CMK (cell line): ENCODE measurements at places on chromosomes 7 and 10.
A peak's percentile ranks its signal among the peaks of the same experiment; 100 is the strongest.

- DNase-seq = no peak
These were observed 37.8 kb downstream of the RNLS start for GRCh38 chr10:88545359-88545758.

GRCh38 chr7:127755521-127755920 is 103.5 kb downstream of the SND1 start:
- DNase-seq = no peak

DNA sequence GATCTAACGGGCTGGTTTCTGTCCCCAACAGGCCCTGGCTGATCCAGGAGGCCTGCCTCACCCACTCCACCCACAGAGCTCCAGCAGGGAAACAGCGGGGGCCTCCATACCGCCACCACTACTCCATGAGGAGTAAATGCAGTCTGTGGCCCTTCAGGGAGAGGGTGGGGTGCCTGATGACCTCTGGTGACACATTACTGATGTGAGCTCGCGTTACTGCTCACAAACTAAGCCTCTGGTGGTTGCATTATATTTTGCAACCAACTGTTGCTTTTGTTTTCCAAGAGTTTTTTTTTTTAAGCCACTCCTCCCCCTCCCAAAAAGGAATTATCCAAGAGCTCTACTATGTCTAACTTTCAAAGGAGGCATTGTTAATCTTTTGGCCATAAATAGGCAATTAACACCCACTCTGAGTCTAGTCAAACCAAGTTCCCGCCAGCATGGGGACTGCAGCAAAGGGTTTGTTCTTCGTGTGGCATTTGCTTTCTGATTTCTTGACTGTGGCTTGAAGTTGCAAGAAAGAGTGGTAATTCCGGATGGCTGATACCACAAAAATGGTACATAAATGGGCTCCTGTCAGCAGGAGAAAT is 72.6 kb downstream of the FAM53B start:
- no peak for DNase-seq

DNA sequence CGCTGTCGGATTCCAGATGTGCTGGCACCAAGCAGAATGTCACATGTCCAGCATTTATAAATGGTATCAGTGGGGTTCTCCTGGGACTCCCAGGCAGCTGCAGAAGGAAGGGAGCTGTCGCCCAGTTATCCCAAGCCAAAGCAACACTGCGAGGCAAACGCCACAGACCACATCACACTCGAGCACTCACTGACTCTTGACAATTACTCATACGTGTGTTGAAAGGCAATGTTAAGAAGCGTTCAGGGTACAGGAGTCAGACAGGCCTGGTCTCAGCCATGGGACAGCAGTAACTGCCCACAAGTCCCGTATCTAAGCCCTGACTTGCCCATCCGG is 113.4 kb downstream of the DIP2C start:
- no peak for DNase-seq

- no peak for DNase-seq
These were observed 44.5 kb downstream of the FOXK1 start for GRCh38 chr7:4726566-4726965.

DNA sequence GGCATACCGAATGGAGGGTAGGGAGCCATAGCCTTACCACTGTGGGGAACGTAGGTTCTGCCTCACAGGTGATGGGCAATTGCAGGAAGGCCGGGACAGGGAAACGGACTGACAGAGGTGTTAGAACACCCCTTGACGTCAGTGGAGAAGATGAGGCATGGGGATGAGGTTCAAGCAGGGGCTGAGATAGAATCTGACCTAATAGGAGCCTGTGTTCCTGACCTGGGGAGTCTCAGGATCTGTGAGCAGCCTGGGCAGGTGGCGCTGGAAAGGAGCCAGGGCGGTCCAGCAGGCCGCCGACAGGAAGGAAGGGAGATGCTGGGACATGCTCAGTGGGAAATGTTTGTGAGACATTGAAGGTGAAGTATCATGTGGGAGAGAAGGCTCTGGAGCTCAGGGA is 109.4 kb downstream of the WDFY4 start:
- no peak for DNase-seq

GRCh38 chr7:35249537-35249907 is 4.4 kb downstream of the TBX20 start:
- DNase-seq = no peak

- DNase-seq = peak; percentile 8
These were observed 5.3 kb downstream of the FRMD4A start for GRCh38 chr10:14325325-14325955.

GRCh38 chr10:126895214-126895781 is 9.9 kb upstream of the DOCK1 start:
- no peak for DNase-seq

GRCh38 chr10:34816085-34816496 is 995 bp upstream of the PARD3 start:
- no peak for DNase-seq

GRCh38 chr7:98054585-98054984 is 52.1 kb upstream of the LMTK2 start:
- no peak for DNase-seq

DNA sequence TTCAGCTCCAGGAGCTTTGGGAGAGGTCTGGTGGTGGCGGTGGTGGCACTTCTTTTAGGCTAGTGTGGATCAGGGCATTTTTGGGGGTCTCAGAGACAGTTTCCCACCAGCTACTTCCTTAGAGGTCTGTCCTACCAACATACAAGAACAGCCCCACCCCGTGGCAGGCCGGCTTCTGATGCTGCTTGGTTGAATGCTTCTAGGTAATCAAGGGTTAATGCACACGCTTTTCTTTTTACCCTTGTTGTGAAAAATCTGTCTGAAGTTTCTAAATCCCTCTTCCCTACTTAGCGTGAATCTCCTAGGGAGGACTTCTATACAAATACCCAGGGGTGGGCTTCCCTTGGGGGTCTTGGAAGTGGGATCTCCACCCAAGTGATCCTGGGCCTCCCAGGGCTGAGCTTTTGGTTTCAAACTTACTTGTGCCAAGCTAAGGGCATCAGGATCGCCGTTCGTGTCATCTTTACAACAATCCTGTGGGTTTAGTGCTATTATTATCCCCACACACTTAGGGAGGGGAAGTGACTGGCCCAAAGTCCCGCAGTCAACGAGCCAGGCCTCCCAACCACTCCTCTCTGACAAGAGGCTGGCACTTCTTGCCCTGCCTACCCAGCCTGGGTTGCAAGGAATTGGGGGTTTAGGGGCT is 1.7 kb downstream of the SH2B2 start:
- DNase-seq = no peak

DNA sequence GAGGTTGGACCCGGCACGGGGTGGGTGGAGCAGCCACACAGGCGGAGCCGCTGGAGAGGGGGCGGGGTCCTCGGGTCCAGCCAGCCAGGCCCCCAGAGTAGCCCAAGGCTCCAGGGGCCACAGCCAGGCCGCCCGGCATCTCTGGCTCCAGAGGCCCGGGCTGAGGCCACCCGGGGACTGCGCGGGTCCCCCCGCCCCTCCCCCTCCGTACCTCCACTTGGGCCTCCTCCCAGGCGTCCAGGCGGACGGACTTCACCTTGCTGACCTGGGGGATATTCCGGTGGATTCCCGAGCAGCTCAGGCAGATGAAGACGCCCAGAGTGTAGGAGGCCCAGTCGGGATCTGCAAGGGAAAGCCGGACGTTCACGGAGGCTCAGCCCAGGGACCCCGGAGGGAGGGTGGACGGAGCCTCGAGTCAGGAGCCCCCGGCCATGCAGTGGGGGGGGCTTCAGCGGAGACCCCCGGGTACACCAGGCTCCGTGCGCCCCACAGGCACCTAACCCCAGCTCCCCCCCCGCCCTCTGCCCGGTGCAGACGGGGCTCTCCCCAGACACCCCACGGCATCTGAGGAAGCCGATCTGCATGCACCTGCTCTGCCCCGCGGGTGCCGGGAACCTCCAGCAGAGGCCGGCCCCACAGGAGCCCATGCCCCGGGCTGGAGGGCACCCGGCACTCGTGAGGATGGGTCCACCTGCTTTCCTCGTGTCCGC is 19.2 kb downstream of the ADAP1 start:
- DNase-seq = no peak

- DNase-seq = no peak
These were observed 136.8 kb downstream of the MDFIC start for GRCh38 chr7:115058726-115059125.

GRCh38 chr10:31143331-31143935 is 111.8 kb upstream of the ZNF438 start:
- no peak for DNase-seq

DNA sequence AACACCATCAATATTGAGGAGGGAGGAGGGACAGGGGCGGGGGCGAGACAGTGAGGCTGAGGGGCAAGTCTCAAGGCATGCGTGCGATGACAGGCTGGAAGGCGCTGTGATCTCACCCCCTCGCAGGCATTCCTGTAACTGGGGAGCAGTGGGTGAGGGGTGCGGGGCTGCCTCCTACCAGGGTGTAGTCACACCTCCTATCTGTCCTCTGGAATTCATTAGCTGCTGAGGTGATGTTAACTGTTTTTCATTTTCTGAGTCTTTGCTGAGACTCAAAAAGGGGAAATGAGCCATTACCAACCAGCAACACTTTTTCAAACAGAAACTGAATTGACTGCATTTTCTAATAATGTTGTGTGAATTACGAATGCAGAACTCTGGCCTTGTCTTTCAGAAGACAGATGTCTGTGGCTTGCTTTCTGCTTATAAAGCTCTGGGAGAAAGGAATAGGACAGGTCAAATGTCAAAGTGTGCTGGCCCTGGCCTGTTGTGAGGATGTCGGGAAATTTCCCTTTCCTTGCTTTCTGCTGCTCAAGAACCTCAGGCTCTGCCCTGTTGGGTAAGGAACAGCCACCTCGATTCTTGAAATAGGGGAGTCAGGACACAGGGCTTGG is 23.7 kb upstream of the CDH23 start:
- no peak for DNase-seq

- no peak for DNase-seq
These were observed 32.4 kb upstream of the LBX1 start for GRCh38 chr10:101261702-101262101.

- no peak for DNase-seq
These were observed 3.0 kb upstream of the SKIDA1 start for GRCh38 chr10:21528236-21529031.

DNA sequence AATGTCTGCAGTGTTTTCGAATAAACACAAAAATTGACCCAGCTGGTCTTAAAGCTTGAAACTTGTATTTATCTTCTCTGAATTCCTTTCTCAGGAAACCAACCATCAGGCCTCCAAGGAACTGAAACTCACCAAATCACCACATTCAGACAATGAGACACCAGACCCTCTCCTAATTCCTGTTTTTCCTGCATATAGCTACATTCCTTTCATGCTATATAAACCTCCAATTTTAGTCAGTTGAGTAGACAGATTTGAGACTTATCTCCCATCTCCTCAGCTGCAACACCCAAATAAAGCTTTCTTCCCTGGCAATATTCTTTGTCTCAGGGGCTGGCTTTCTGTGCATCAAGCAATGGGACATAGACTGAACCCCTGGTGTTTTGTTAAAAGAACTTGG is 317.0 kb downstream of the CACNA2D1 start:
- DNase-seq = no peak

DNA sequence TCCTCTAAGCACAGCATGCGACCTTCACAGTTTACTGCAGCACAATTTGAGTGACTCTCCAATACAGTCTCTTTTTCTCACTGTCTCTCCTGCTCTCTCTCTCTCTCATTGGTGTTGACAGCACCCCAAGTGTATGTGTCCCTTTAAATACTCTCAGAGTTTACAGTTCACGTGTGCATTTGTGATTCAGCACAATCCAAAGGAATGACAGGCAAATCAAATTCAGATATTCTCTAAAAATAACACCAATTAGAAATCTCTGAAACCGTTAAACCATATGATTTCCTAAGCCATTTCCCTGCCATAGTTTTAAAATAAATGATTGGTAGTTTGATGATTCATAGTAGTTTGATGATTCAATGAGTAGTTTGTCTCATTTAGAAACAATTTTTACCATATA is 104.0 kb upstream of the GAD2 start:
- no peak for DNase-seq

DNA sequence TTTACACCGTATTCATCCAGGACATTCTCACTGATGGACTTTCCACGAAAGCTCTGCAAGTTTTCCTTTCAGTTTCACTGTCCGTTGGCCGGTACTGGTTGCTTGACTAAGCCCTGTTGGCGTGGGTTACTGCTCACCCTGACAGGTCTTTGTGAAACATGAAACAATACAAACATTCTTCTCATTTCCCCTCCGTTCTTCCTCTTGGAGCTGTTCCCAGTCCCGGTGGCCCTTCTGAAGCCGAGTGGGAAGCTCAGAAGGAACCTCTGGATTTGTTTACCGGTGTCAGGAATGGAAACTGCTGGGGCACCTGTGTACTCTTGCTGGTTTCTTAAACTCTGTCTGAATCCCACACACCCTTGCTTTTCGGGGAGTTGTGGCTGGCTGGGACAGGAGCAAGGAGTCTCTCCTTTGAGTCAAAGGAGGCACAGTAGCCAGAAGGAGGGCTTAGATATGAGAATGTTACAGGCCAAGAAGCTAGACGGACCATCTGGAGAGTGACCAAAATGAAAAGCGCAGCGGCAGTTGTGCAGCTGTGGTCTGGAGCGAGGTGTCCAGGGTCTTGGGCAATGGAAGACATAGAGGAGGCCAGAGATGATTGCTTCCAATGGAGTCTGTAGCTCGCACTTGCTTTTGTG is 45.7 kb downstream of the LYZL2 start:
- DNase-seq = no peak

- no peak for DNase-seq
These were observed 216.3 kb upstream of the RHOBTB1 start for GRCh38 chr10:61160253-61160652.

- no peak for DNase-seq
These were observed 81.4 kb upstream of the SHH start for GRCh38 chr7:155893664-155894063.

GRCh38 chr7:123285076-123285700 is 85.4 kb upstream of the SLC13A1 start:
- DNase-seq = no peak

- no peak for DNase-seq
These were observed 79.6 kb downstream of the LARP4B start for GRCh38 chr10:851901-852300.

DNA sequence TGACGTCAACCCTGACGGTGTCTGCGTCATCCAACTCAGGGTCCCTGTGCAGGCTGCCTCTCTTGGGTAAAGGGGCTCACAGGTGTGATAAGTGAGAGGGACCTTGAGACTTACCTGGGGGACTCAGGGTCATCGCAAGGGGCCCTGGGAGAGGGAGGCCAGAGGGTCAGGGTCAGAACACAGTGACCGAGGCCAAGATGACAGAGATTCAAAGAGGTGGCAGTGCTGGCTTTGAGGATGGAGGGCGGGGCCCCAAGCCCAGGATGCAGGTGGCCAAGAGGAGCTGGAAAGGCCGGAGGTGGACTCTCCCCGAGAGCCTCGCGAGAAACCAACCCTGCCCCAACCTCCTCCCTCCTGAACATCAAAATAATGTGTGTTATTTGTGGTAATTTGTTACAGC is 165.2 kb upstream of the PPP2R2D start:
- DNase-seq = no peak

DNA sequence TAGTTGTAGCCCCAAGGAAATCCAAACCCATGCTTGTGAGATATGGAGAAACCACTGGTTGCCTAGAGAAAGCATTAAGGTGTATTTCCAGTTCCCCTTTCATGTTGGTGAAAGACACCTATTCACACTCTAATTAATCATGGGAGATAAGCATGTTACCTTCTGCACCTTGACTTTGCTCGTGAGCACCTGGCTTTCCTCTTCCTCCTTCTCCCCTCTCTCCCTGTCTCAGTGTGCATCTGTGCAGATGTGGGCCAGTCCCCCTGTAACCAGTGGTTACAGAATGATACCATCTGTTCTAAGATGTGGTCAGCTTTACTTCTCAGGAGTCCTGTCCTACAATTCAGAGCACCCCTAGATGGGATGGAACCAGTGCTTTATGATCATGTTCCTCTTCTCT is 160.6 kb downstream of the LCOR start:
- DNase-seq = no peak

- no peak for DNase-seq
These were observed 58.9 kb upstream of the PPP1R9A start for GRCh38 chr7:94848531-94848930.

GRCh38 chr10:127041552-127041951 is 136.3 kb downstream of the DOCK1 start:
- no peak for DNase-seq
